ENCODE measurements at places on chromosomes 2 and 18.

- no peak for DNase-seq
Observed at GRCh38 chr2:158131919-158132566, 30.4 kb downstream of the UPP2 start.

DNA sequence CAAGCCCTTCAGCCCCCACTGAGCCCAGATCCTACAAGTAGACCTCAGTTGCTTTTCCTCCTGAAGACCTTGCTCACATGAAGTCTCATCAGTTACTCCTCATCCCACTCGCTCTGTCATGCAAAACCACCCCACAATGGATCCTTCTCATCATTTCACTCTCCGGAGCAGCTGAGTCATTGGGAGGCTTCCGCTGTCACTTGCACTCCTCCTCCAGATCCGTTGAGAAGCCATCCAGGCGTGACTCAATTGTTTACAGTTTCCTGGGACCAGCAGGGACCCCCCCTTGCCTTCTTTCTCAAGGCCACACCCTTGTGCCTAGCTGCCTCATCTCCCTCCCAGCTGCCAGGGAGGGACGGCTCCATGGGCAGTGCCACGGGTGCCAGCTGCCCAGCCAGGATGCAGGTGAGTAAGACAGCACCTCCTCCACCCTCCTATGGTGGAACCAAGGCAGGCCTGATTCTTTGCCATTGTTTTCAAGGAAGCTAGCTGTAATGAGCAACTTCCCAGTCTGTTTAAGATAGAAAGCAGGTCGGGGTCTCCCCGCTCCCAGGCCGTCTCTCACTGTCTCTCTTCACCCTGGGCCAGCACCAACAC is 16.3 kb downstream of the GPR55 start:
- DNase-seq = peak; percentile 94

DNA sequence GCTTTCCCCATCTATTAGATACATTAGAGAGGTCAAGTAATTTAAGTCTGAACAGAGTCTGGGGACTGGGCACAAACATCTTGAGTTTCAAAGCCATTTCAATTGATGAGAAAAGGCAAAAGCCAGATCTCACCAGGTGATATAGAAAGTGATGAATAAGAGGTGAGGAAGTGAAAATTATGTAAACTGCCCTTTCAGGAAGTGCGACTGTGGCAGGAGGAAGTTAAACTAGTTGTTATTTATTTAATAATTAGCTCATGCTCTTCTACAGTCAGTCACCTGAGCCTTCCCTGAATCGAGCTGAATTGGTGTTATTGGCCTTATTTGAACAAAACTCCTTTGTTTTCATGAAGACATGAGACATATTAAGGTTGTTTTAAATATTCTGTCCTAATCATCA is 115.1 kb downstream of the CDH20 start:
- no peak for DNase-seq

DNA sequence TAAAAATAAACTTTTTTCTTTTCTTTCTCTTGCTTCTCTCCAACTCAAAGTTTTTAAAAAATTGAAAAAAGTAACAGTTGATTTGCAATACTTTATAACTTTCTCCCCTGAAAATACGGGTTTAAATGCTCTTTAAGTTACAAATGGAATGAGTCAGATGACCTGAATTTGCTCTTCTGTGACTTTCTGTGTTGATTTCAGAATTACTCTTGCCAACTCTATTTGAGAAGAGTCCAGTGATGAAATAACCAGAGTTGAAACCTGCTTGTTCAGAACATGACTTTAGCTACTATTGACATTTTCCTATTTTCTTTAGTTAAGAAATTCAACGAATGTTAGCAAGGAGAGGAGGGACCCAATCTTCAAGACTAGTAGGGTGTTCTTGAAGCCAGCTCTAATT is 146.1 kb upstream of the ZSWIM2 start:
- peak; percentile 71 for DNase-seq

- DNase-seq = no peak
Observed at GRCh38 chr2:165369898-165370296, 99.6 kb upstream of the CSRNP3 start.

GRCh38 chr2:30225131-30225762 is 6.1 kb upstream of the LBH start:
- peak; percentile 47 for DNase-seq

- DNase-seq = peak; percentile 44
Observed at GRCh38 chr2:26185304-26185928, 12.5 kb downstream of the GAREM2 start.

DNA sequence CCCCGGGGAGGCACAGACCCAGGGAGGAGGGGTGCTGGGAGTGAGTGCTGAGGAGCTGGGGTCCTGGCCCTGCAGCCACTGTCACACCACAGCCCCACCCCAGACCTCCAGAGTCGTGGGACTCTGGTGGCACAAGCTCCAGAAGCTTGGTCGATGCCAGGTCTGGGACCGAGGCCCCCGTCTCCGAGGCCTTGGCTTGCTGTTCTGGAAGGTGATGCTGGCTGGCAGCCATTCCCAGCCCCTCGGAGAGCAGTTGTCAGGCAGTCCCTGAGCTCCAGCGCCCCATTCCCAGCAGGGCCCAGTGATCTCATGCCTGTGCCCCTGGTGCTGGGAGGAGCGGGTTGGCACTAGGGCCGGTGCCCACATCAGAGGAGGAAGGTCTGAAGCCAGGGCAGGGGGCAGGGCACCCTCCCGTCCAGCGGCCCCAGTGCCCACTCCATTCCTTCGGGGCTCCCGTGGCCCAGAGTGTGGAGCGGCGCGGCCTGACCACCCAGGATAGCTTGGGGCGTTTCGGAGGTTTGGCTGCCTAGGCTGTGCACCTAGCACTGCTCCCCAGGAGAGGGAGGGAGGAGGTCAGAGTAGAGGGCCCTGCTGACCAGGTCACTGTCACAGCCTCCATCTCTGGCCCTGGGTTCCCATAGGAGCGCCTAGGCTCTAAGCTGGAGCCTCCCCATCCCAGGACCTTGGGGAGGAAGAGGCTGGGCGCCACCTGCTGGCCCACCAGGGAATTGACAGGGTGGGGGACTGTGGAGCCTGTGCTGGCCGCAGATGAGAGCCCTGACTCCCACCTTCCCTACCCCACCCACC is 16.8 kb upstream of the ALPI start:
- no peak for DNase-seq

DNA sequence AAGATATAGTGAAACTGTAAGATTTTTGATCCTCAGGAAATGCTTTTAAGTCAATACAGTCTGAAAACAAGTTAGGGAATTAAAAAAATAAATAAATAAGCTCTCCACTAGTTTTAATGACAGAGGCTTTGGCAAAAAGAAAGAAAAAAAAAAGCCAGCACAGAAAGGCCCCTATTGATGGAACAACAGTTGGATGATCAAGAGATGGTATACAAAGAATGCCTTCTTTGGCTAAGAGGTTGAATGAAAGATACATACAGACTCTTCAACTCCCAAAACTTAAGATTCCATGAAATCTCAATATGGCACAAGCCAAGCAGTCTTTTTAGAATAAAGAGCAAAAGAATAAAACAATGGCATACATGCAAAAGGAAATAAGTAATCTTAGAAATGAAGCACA is 64.0 kb upstream of the GALNT5 start:
- no peak for DNase-seq

- peak; percentile 31 for DNase-seq
Observed at GRCh38 chr2:174026122-174026845, 61.1 kb upstream of the SP3 start.

GRCh38 chr2:31992025-31992579 is 18.7 kb downstream of the MEMO1 start:
- DNase-seq = no peak

- no peak for DNase-seq
Observed at GRCh38 chr18:61749546-61749945, 143.3 kb downstream of the RNF152 start.

- no peak for DNase-seq
Observed at GRCh38 chr2:235839974-235840373, 328.2 kb downstream of the GBX2 start.

GRCh38 chr18:49072524-49072934 is 121.8 kb upstream of the SMAD7 start:
- peak; percentile 27 for DNase-seq

- peak; percentile 86 for DNase-seq
Observed at GRCh38 chr2:219736209-219736608, 108.8 kb downstream of the SLC4A3 start.

DNA sequence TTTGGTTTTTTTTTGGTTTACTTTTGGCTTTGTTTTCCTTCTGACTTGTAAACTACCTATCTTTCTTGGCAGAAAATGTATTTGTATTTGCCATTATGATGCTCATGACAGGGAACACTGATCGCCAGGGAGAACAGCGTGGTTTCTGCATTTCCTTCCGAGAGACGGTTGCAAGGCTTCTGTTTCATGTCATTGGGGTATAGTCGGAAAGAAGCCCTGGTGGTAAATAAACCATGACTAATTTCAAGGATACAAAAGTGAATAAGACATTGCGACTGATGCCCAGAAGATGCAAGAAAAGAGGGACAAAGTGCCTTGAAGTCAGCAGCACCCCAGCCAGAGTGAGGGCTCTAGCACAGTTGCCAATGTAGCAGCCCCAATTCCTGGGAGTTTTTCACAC is 4.2 kb upstream of the CAPN14 start:
- no peak for DNase-seq

GRCh38 chr2:152093464-152093863 is 5.4 kb downstream of the CACNB4 start:
- DNase-seq = no peak

DNA sequence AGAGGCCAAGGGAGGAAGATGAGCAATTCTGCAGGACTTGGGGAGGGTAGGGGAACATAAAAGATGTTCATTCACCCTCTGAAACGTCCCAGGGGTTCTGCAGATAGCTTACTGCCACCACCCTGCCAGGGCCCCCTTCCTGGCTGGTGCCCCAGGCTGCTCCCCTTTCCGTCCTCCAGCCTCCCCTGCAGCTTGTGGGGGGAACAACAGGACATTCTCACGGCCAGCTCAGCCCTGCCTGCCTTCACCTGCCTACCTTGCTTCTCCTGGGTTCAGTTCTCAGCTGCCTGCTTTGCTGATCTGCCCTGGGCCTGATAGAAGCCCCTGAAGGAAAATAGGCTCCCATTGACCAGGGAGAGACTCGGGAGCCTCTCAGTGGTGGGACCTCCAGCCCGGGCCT is 251.1 kb downstream of the CELF4 start:
- DNase-seq = no peak

GRCh38 chr18:72119082-72119481 is 425.1 kb downstream of the CBLN2 start:
- DNase-seq = no peak

- DNase-seq = no peak
Observed at GRCh38 chr2:237737196-237737865, 61.2 kb upstream of the RBM44 start.

- DNase-seq = peak; percentile 26
Observed at GRCh38 chr2:8608411-8608954, 73.4 kb upstream of the ID2 start.

- no peak for DNase-seq
Observed at GRCh38 chr18:74457725-74458421, 765 bp upstream of the DIPK1C start.

GRCh38 chr18:33581856-33582255 is 3.8 kb downstream of the ASXL3 start:
- DNase-seq = no peak

- peak; percentile 93 for DNase-seq
Observed at GRCh38 chr2:178072383-178073301, at the start of gene PDE11A. PDE11A (minus strand) TSS chr2:178072777; CDS start chr2:178072437, 340 bp downstream.

- peak; percentile 70 for DNase-seq
Observed at GRCh38 chr2:18435426-18436037, 124.9 kb downstream of the RDH14 start.

GRCh38 chr2:61272421-61273070 is 110.6 kb downstream of the C2orf74 start:
- DNase-seq = peak; percentile 69

DNA sequence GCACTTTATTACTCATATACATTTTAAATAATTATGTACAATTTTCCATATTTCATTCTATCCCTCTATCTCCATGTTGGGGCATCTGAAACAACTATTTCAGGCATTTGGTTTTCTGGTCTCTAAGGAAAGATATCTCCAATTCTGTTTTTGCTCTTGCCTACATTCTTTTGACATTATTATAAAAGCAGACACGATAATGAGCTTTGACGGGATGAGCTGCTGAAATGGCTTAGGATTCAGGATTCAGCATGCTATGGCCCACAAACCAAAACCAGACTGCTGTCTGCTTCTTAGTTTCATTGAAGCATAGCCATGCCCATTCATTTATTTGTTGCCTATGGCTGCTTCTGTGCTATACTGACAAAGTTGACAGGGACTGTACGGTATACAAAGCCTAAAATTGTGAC is 42.7 kb upstream of the GLS start:
- peak; percentile 56 for DNase-seq

- no peak for DNase-seq
Observed at GRCh38 chr2:233369462-233369861, 15.2 kb downstream of the DGKD start.

- DNase-seq = peak; percentile 72
Observed at GRCh38 chr2:27724905-27725701, 46.4 kb upstream of the MRPL33 start.

DNA sequence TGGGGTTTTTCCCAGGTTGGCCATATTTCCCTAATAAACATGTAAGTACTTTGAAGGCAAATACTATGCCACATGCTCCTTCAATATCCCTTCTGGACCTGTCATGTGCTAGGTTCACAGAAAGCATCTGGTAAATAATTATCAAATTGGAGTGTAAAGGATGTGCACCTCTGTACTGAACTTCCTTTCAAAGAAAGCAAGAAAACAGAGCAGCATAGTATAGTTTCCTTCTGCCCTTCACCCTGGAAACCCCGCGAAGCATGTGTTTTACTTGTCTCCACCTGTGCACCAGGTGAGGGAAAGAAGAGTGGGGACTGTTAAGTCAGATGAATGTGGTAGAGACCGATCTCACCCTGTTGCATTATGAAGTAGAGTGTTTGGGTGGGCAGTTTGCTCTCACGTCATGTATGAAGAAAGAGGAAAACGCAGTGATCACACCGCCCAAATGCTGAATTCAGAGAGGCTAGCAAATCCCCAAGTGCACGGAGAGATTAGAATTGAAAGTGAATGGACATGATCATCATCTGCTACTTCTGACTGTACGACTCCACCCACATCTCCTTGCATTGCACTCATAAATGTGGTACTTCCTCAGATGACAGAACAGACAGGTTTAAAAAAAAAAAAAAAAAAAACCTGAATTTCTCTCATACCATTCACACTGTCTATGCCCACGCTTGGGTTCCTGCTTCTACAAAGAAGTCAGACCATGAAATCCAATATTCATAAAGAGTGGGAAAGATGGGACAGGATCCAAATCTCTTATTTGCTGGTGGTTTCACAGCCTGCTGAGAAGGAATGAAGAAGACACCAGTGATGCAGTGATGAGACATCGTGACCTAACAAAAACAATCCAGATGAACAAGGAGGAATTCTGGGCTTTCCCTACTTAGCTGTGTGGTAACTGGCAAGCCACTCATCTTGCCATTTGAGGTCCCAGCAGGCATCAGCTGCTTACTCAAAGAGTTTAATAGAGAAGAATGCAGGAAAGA is 448.6 kb downstream of the BCL11A start:
- DNase-seq = peak; percentile 70

DNA sequence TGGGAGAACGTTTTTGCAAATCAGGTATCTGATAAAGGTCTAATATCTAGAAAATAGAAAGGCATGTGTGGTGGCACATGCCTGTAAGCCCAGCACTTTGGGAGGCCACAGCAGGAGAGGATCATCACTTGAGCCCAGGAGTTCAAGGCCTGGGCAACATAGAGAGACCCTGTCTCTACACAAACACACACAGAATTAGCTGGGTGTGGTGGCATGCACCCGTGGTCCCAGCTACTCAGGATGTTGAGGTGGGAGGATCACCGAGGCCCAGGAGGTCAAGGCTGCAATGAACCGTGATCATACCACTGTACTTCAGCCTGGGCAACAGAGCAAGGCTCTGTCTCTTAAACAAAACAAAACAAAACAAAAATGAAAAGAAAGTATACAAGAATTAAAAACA is 13.8 kb upstream of the TBR1 start:
- no peak for DNase-seq

All from GM23248 (cell line).